Glutamatergic neuron (in vitro differentiated cells): ENCODE measurements at places on chromosomes 6 and 20. TPM values are rescaled to one million over a fixed set of nuclear protein-coding genes. Genes with fewer than 3 reads are reported as not detected.

DNA sequence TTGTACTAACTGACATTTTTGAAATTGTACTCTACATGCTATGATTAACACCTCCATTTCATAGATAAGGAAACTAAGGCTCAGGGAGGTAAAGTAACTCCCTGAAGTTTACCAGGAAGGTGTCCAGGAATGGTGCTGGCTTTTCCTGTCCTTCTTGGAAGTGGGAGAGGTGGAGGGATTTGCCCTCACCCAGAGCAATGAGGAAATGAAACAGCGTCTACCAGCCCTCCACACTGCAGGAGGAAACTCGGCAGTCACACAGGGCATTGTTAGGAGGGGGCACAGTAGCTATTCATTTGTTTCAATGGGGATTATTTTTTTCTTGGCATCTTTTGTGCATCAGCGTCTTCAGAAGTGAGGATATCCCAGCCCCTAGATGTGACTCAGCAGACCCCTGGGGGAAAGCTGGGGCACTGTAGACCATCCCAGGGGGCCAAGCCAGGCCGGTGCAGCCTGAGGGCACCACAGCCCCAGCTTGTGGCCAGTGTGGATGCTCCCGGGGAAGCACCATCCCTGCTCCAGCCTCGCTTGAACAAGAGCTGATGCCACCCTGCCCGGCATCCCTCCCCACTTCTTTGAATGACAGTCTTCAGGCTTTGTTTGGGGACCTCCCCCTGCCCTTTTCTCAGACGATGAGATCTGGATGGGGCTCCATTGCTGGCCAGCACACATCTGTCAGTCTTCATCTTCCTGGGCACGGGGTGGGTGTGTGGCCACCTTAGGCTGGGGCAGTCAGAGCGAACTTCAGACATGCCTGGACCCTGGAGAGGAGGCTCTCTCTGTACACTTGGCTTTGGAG is 224.4 kb upstream of the PMEPA1 start:
- H3K4me1 ChIP-seq: peaks cover 4% of the 10 kb centered on the region
- no peak overlapping the region for H3K27ac ChIP-seq
- H3K4me3 ChIP-seq: no peak overlapping the region
- no peak for DNase-seq
- H3K27me3 ChIP-seq: peaks cover 8% of the 10 kb centered on the region
- H3K36me3 ChIP-seq: peaks cover 6% of the 10 kb centered on the region

- H3K27me3 ChIP-seq: no peaks in the 10 kb centered on the region
- H3K27ac ChIP-seq: no peak overlapping the region
- peaks cover 5% of the 10 kb centered on the region for H3K4me1 ChIP-seq
- H3K36me3 ChIP-seq: no peaks in the 10 kb centered on the region
These were observed 91.8 kb upstream of the CNKSR3 start for GRCh38 chr6:154602296-154602695.

- H3K36me3 ChIP-seq: peaks cover 3% of the 10 kb centered on the region
- H3K27me3 ChIP-seq: peaks cover 4% of the 10 kb centered on the region
- H3K4me1 ChIP-seq: peaks cover 24% of the 10 kb centered on the region
- H3K4me3 ChIP-seq: no peak overlapping the region
- no peak overlapping the region for H3K27ac ChIP-seq
These were observed 58.4 kb downstream of the GJA10 start for GRCh38 chr6:89952686-89953085.

DNA sequence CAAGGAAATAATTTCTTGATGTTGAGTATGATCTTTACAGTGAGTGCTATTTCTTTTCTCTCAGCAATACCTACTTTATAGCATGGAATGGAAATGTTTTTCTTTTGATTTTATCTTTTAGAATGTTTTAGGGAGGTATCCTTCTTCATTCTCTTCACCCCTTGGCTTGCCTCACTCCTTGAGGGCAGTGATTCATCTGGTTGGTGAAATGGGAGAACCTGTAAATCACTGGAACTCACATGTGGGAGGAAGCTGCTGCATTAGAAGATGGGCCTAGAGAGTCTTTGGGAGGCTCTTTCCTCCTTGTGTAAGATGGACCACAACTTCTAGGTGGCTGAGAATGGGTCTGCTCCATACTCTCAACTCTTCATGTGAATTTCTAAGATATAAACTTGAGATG is 244.8 kb upstream of the SYNCRIP start:
- DNase-seq: no peak
- H3K4me1 ChIP-seq: no peaks in the 10 kb centered on the region
- no peaks in the 10 kb centered on the region for H3K27me3 ChIP-seq
- no peak overlapping the region for H3K27ac ChIP-seq

DNA sequence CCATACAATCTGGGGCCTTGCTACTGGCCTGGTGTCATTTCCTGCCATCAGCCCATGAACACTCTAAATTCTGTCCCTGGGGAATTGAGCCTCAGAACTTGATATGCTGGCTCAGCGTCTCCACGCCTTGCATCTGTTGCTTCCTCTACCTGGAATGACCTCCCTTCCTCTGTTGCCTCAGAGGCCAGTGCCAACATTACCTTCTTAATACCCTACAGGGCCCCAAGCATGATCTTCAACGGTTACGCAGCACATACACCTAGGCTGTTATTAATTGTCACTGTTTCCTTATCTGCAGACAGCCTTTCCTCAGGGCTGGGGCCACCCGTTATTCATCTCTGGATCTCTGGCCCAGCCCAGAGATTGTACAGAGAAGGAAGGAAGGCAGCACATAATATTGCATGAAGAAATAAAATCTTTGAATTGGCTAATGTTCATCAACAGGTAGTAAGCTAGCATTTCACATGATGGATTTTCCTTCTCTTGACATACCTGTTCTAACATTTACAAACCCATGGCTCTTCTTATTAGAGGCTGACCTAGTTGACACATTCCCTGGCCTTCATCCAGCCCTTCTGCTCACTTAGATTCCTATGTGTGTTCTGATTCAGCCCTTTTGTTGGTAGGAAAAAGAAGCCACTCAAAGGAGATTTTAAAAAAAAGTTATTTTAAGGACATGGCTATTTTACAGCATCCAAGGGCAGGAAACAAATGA is 8.4 kb upstream of the RNF182 start:
- no peak for DNase-seq
- H3K4me1 ChIP-seq: peaks cover 3% of the 10 kb centered on the region
- H3K4me3 ChIP-seq: no peak overlapping the region
- H3K27ac ChIP-seq: no peak overlapping the region
- no peaks in the 10 kb centered on the region for H3K27me3 ChIP-seq
- no peaks in the 10 kb centered on the region for H3K36me3 ChIP-seq

GRCh38 chr20:20930500-20930899 is 175.7 kb downstream of the LINC00237 start:
- H3K27ac ChIP-seq: no peak overlapping the region
- no peak for DNase-seq
- H3K4me1 ChIP-seq: peaks cover 3% of the 10 kb centered on the region
- H3K27me3 ChIP-seq: peaks cover 4% of the 10 kb centered on the region
- H3K4me3 ChIP-seq: no peak overlapping the region
- H3K36me3 ChIP-seq: no peaks in the 10 kb centered on the region

DNA sequence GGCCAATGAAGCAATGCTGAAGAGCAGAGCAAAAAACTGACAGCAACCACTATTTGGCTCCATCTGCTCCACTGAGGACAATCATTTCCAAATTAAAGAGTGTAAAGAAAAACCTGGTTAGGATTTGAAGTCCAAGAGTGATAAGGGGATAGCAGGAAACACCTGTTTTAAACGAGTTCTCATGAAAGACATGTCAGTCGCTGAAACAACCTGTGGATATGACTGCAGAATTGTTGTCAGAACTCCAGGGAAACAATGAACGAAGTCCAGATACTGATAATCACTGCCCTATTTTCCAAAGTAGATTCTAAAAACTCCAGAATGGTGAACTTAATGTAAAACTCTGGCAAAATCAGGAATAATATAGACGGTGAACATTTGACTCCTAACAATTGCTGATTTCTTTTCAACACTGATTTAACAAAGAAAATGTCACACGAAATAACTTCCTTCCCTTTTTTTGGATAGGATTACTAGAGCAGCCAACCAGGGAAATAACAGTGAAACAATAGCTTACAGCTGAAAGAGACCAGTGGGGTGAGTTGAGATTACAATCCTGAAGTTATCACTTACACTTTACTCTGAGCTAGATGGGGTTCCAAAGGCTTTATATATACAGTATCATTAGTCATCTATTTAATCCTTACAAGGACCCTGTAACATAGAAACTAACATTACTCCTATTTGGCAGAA is 83.7 kb downstream of the ELOVL5 start:
- H3K4me3 ChIP-seq: no peak overlapping the region
- H3K4me1 ChIP-seq: no peaks in the 10 kb centered on the region
- H3K27ac ChIP-seq: no peak overlapping the region

- H3K4me1 ChIP-seq: peaks cover 32% of the 10 kb centered on the region
- peaks cover 4% of the 10 kb centered on the region for H3K36me3 ChIP-seq
- peak overlapping the region; percentile 100 for H3K4me3 ChIP-seq
- H3K27me3 ChIP-seq: peaks cover 9% of the 10 kb centered on the region
These were observed 4.7 kb downstream of the CITED2 start for GRCh38 chr6:139369568-139370282.

DNA sequence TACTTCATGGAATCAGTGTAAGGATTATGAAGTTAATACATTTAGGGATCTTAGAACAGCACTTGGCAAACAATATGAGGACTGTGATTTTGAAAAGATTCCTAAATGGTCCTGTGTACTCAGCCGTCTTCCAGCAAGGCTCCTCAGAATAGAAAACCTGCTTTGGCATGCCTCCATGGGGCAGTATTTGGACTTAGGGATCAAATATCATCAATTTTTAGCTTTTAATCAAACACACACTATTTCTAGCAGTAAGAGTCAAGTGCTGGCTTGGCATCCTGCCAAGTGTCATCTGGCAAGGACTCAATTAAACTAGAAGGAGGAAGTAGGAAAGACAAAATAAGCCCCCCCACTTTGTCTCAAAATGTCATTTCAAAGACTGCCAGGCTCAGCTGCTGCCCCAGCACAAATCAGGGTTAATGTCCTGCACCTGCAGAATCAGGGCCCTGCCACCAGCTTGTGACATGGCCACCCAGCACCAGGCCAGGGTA is 40.8 kb downstream of the IYD start:
- no peaks in the 10 kb centered on the region for H3K36me3 ChIP-seq
- H3K4me1 ChIP-seq: no peaks in the 10 kb centered on the region
- peaks cover 2% of the 10 kb centered on the region for H3K27me3 ChIP-seq
- DNase-seq: no peak
- H3K27ac ChIP-seq: no peak overlapping the region

DNA sequence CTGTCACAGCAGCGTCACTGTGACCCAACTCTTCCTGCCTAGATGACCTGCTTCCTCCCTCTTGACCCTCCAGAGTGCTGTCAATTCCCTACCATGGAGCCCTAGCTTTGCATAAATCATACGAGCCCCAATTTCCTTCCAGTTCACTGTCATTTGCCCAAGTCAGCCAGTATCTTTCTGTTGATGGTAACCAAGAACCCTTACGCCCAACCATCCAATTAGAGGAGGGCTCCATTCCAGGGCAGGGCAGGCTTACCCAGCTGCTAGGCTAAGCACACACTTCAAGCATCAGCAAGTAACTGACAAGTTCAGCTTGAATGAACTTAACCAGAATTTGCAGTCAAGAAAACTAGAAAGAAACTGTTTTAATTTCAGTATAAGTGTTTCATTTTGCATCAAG is 25.7 kb downstream of the WFDC3 start:
- no peak overlapping the region for H3K4me3 ChIP-seq
- no peaks in the 10 kb centered on the region for H3K36me3 ChIP-seq
- H3K27me3 ChIP-seq: no peaks in the 10 kb centered on the region
- no peak overlapping the region for H3K27ac ChIP-seq
- no peaks in the 10 kb centered on the region for H3K4me1 ChIP-seq

GRCh38 chr6:46324706-46325105 is 153.9 kb upstream of the ENPP5 start:
- no peak for DNase-seq
- H3K27me3 ChIP-seq: no peaks in the 10 kb centered on the region
- H3K27ac ChIP-seq: peak overlapping the region; percentile 60

- H3K36me3 ChIP-seq: no peaks in the 10 kb centered on the region
- H3K27ac ChIP-seq: no peak overlapping the region
- no peak for DNase-seq
- H3K27me3 ChIP-seq: peaks cover 2% of the 10 kb centered on the region
- peaks cover 15% of the 10 kb centered on the region for H3K4me1 ChIP-seq
These were observed 4.4 kb downstream of the ZKSCAN3 start for GRCh38 chr6:28353981-28354676.

- no peaks in the 10 kb centered on the region for H3K4me1 ChIP-seq
- H3K4me3 ChIP-seq: no peak overlapping the region
- no peaks in the 10 kb centered on the region for H3K36me3 ChIP-seq
- no peak for DNase-seq
- H3K27ac ChIP-seq: no peak overlapping the region
- H3K27me3 ChIP-seq: no peaks in the 10 kb centered on the region
These were observed 100.5 kb downstream of the ASCC3 start for GRCh38 chr6:100780648-100781047.

Gene MAS1
- not detected for total RNA-seq

Gene C6orf58
- not detected for total RNA-seq

- H3K4me3 ChIP-seq: no peak overlapping the region
- DNase-seq: no peak
- H3K27me3 ChIP-seq: peaks cover under 1% of the 10 kb centered on the region
- no peak overlapping the region for H3K27ac ChIP-seq
These were observed 50.3 kb downstream of the ADTRP start for GRCh38 chr6:11727998-11728961.

DNA sequence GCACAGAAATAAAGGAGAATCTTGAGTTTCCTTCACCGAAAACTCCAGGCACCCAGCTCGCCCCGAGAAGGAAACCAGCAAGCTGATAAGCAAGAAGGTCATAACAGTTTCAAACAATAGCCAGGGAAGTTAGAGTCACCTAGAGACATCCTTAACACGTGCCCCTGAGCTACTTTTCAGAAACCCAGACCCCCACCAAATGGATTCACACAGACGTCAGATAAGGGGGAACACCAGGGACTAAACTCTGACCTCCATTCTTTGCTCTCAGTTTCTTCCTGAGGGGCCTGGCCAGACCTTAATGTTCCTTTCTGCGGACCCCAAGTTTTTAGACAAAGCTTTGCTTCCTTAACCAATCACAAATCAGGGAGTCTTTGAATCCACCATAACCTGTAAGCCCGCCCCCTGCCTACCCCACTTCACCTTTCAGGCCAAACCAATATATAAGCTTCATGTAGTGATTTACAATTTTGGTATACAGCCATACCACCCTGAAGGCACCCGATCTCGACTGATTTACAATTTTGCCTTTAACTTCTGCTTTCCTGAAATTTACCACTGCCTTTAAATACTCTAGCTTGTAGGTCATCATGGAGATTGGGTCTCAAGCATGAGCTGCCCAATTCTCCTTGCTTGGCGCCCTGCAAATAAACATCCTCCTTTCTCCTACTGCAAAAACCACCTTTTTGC is 11.7 kb downstream of the SOD2 start:
- no peak overlapping the region for H3K4me3 ChIP-seq
- no peak for DNase-seq
- no peaks in the 10 kb centered on the region for H3K4me1 ChIP-seq
- H3K27me3 ChIP-seq: no peaks in the 10 kb centered on the region
- H3K27ac ChIP-seq: no peak overlapping the region

GRCh38 chr6:33679761-33680160 is 31.7 kb downstream of the UQCC2 start:
- peaks cover 3% of the 10 kb centered on the region for H3K4me1 ChIP-seq
- no peak overlapping the region for H3K4me3 ChIP-seq
- no peak overlapping the region for H3K27ac ChIP-seq

- no peak overlapping the region for H3K4me3 ChIP-seq
- peaks cover 15% of the 10 kb centered on the region for H3K4me1 ChIP-seq
- H3K27me3 ChIP-seq: no peaks in the 10 kb centered on the region
- H3K27ac ChIP-seq: no peak overlapping the region
These were observed 40.8 kb upstream of the GFOD1 start for GRCh38 chr6:13528232-13528631.
